CD8-positive, alpha-beta T cell (primary cell): ENCODE measurements at places on chromosomes 11 and 22.

GRCh38 chr11:97570636-97571035, 1180.8 kb downstream of the JRKL start:
- no peak for DNase-seq

DNA sequence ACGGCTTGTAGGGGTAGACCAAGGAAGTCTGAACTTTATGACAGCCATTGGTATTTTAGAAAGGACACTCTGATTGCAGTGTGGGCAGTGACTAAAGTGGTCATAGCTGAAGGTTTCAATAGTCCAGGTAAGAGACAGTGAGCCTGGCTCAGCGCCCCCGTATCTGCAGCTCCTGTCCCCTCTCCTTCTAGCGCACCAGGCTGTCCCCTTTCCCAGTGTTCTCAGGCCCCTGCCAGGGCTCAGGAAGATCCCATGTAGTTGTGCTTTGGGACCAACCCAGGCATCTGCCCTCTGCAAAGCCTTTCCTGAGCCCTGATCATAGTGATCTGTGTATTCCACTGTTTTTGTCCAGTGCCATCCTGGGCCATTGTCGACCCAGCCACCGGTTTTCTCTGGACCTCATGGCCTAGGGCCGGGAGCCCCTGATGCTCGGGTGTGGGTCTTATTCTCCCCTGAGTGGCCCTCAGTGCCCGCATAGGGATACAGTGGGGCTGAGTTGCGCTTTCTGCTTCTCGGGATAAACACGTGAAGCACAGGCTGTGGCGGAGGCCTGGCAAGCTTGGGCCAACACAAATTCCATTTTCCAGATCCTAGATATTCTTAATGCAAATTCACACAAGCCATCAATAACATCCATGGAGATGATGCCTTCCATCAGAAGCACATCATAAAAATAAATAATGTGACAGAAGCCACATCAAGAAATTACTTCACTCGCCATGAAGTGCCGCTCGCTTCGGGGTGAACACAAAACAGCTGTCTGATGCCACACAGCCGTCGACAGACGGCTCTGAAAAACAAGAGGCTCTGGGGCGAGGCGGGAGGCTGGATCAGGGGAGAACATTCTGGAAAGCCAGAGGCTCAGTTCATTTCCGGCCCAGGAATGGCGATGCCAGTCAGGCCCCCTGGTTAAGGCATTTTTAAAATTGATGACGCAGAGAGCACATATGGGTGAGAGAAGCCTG, 805.0 kb downstream of the TBC1D22A start:
- no peak for DNase-seq

DNA sequence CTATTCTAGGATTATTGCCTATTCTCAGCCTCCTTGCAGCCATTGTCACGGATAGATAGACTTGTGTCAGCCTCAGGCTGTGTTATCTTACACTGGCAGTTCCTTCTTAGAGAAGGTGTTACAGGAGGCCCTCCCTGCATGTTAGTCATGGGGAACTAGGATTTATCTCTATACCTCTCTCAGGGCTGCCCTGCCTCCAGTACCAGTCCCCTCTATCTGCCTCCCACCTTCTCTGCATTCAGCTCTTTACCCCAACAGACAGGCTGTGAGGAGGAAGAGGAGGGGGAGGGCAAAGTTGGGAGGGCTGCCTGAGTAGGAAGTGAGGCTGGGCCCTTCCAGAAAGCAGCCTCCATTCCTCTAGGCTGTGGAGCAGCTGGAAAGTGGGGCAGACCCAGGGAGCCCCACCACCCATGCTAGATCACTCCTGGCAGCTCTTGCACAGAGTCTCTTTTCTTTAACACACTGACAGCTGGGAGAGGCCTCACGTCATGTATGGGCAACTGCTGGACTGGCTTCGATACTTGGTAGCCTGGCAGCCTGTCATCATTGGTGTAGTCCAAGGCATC, 2.9 kb upstream of the IL18BP start:
- DNase-seq = no peak

- DNase-seq = no peak
These were observed 62.7 kb downstream of the DBX1 start for GRCh38 chr11:20097319-20098221.

GRCh38 chr11:79461144-79461543, 20.3 kb upstream of the TENM4 start:
- DNase-seq = no peak

GRCh38 chr11:65362320-65362931, 7.9 kb downstream of the TIGD3 start:
- no peak for DNase-seq

DNA sequence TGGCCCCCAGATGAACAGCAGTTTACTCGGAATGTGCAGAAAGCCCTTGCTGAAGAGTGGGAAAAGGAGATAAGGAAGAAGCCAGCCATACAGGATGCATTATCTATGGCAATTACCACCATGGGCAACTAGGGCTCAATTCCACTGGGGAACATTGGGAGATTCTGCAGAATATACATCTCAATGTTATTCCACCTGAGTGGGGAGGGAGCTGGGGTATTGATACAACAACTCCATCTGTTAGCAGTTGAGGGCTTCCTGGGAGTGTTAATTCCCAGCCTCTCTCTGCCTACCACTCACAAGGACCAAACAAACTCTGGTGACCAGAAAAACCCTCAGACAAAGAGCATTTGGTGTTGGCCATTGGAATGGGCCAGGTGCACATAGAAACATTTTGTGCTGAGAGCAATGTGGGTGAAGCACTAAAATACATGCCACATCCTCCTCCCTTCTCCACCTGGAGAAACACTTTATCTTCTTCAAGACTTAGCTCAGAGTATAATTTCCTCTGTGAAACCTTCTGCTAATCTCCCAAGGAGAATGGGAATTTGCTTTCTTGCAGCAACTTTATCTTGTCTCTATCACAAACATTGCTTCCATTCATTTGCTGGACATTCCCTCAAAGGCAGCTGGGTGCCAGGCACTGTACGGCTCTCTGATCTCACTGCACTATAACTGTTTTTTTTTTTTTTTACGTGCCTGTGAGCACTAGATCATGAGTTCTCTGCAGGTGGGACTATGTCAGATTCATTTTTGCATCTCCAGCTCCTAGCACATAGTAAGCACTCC, 292.2 kb downstream of the MN1 start:
- DNase-seq = no peak

DNA sequence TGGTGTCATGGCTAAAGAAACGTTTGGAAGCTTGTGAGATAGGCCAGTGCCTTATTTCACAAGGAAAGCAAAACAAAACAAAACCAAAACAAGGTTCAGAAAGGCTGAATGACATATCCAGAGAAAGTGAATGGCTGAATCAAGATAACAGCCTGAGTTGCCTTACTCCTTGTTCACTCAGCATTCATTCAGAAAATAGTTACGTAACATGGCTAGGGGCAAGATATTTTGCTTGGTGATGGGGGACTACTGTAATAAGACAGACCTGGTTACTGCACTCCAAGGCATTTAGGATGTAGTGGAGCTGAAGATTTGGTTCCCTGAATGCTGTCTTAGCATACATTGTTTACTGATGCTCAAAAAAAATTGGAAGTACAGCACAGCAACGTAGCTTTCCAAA, 47.7 kb downstream of the C11orf91 start:
- DNase-seq = no peak

DNA sequence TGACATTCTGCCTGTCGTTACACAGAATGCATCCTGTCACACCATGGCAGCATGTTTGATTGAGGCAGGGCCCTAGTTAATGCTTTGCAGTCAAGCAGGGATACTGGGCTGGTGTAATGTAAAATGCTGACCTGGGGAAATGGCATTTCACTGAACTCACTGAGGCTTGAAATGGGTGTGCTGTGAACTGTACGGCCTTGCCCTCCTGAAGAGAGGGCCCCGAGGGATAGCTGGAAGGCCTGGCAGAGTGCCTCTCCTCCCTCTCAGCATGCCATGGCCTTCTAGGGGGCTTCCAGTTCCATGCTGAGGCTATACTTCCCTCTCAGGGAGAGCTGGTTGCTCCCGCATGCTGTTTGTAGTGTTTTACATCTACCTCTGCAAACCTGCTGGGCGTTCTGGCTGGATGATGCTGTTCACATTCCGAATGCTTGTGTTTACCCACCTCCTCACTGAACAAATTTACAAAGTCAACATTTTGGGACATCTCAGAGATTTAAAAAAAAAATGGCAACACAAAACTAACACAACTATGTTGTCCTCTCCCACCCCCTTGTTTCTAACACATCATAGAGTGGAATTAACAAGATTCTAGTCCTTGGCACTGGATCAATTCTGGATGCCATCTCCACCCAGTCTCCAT, 416.7 kb upstream of the CADM1 start:
- no peak for DNase-seq

DNA sequence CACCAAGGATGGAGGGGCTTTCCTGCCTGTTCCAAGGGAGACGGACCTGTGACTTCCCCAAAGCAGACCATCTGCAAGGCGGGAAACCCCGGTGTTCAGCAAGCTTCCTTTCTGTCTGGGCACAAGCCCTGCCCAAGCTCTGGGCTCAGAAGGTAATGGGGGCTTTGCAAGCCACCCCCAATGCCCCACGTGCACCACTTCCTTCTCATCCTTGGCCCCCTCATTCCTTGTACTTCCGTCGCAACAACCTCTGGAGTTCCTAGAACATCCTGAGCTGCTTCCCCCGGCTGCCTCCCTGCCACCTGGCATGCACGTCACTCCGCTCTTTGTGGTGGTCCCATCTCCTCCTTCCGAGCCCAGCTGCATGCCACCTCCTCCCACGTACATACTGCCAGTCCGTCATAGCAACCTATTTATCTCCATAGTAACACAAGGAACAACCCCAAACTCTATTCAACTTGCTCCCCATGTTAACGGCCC, 3.9 kb downstream of the MYEOV start:
- no peak for DNase-seq

DNA sequence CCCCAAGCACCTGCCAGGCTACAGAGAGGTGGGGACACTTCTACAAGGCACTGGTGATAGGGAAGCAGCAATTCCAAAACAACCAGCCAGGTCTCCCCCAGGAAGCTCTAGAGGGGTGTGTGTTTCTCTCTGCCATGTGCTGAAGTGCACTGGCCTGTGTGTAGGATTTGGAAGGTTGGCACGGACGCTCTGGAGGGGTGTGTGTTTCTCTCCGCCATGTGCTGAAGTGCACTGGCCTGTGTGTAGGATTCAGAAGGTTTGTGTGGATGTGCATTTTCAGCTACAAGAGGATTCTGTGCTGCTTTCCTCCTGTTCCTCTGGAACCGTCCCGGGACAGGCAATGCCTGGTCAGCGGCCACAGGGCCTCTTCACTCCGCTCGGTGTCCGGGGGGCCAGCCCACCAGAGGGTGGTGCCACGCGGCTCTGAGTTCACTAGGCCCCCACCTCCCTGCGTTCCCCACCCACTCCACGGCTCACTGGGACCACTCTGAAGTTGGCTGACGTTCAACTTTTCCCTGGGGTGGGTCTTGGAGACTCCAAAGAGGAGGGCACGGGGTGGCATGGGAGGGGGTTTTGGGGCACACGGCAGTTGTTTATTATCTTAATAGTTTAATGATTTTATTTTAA, 552.8 kb downstream of the BRD1 start:
- no peak for DNase-seq

DNA sequence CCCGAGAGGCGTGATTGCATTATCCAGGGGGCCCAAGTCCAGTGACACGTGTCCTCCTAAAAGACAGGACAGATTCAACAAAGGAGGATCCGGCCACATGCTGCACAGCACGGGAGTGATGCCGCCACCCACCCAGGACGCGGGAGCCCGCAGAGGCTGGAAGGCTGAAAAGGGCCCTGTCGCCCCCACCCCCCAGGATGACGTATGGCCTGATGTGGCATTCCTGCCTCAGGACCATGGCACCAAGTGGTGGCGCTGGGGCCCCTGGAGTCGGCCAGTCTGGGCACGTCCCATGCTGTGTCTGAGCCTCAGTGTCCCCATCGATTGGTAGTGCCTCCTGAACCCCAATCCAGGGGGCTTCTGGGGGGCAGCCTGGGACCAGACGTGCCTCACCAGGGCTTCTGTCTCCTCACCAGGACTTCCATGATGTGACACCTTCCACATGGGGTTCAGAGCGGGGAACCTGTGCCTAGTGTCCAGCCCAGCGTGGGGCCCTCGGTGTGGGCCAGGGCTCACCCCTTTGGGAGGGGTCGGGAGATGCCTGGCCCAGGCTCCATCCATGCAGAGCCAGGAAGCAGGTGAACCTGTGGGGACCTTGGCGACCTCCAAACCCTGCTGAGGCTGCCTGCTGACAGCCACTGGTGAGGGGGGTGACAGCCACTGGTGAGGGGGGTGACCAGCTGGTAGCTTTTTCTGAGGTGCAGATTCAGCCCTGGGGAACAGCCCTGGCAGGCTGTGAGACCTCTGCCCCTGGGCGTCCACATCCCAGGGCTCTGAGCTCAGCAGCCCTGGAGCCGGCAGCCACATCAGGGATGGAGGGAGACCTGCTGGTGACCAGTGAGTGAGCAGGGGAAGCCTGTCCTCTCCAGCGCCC, 75.3 kb downstream of the KCNQ1 start:
- DNase-seq = no peak

DNA sequence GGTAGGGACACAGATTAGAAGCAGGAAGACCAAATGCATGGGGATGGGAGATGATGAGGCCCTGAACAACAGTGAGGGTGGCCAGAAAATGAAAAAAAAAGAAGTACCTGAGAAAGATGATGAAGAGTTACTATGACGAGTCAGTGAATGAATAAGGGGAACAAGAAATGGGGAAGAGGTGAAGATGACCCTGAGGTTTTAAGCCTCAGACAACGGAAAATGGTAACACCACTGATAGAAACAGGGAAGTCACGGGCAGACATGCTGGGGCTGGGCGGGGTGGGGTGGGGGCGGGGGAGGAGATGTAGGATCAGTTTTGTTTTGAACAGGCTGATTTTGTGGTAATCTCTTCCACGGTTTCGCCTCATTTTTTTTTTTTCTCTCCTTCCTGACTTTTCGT, 205.1 kb upstream of the CADM1 start:
- DNase-seq = no peak

- DNase-seq = no peak
These were observed 37.9 kb downstream of the PIWIL3 start for GRCh38 chr22:24736526-24737053.

GRCh38 chr11:86740628-86741483, 59.5 kb upstream of the PRSS23 start:
- no peak for DNase-seq

- DNase-seq = no peak
These were observed 33.3 kb downstream of the ME3 start for GRCh38 chr11:86639137-86639536.

DNA sequence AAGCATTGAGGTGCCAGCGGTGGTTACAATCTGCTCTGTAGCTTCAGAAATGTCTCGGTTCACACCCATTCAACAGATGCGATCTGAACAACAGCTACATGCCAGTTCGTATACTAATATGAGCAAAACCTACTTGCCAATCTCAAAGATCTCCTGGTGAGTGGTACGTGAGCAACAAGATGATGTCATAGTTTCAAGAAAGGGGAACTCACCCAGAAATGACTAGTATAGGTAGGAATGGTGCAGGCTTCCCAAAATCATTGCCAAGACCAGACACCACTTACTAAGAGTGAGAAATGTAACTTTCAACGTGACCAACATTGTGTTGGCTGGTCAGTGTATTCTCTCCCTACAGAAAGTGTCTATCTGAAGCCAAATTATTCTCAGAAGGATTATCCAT, 31.1 kb downstream of the OR6Q1 start:
- no peak for DNase-seq
